A172 (cell line): ENCODE measurements at places on chromosomes 2 and 18. TPM values are rescaled to one million over a fixed set of nuclear protein-coding genes. Genes with fewer than 3 reads are reported as not detected.
A peak's percentile ranks its signal among the peaks of the same experiment; 100 is the strongest.

DNA sequence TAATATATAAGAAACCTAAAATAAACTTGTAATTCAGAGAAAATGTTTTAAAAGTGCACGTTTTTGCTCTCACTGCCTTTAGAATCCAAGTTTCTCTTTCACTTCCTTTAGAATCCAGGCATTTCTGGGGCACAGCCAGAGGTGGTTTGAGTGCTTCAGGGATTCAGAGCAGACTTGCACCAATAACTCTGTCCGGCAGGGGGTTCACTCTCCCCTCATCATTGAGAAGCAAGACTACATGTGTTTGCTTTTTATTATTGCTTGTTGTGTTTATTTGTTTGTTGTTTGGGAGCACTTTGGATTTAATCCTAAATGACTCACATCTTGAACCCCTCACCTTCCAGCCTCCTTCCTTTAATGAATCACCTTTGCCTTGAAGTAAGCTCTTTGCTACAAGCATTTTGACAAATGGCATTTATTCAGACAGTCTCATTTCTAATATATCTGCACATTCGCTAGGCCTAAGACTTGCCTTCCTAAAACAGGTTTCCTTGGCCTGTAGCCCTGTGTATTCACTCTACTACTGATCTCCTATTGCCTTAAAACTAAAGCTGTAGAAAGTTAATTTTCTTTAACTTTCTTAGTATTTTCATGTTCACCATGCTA lies 233.5 kb upstream of the ATP5MC3 start:
- peak; percentile 82 for DNase-seq

ERMN gene
- total RNA-seq, result not detected in 2 replicates

- no peak for DNase-seq
Measured at GRCh38 chr18:57940166-57940660, 103.8 kb upstream of the NEDD4L start.

- DNase-seq, result no peak
Measured at GRCh38 chr2:54279385-54279784, 23.4 kb upstream of the TSPYL6 start.

- DNase-seq, result no peak
Measured at GRCh38 chr2:58350484-58350883, 109.4 kb upstream of the FANCL start.

RESP18 gene
- not detected in 2 replicates for total RNA-seq
